ENCODE measurements at places on chromosomes 3 and 15. TPM values are rescaled to one million over a fixed set of nuclear protein-coding genes. Genes with fewer than 3 reads are reported as not detected.
A peak's percentile ranks its signal among the peaks of the same experiment; 100 is the strongest.

Gene PLA1A
- total RNA-seq, result not detected

Gene SMC4
- 115 TPM for total RNA-seq

DNA sequence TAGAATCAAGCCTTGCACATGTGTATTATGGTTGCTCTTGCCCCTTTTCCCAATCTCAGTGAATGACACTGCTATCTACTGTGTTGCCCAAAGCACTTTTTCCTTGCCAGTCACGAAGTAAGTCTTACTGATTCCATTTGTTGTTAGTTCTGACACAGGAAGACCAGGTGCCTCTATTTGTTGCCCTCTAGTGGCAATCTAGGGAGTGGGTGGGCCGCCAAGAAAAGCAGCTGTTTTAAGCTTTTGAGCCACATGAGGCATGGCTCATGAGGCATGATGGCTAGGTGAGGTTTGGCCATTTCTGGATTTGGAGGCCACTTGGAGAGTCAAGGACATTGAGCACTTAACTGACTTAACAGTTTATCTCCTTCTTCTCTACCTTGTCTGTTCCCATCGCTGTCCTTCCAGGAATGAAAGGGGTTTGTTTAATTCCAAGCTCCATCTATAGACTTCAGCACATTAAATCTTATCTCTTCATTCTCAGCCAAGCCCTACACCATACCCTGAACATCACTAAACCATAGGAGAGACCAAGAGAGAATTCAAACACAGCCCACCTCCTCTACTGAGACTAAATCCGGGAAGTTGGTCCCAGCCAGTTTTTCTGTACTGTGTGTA lies 103.1 kb downstream of the HCN4 start:
- peak; percentile 75 for DNase-seq

- no peak for DNase-seq
These were observed 445.0 kb upstream of the GOLIM4 start for GRCh38 chr3:168540726-168541125.

GRCh38 chr15:52658955-52659354 lies 20.2 kb downstream of the ATOSA start:
- DNase-seq, result no peak

- peak; percentile 87 for DNase-seq
These were observed 72.3 kb upstream of the LRIG1 start for GRCh38 chr3:66572938-66573710.

GRCh38 chr3:141972399-141972798 lies 96.0 kb downstream of the ATP1B3 start:
- no peak for DNase-seq

- DNase-seq, result no peak
These were observed 41.7 kb upstream of the ADAMTSL3 start for GRCh38 chr15:83612226-83612625.

Gene PSMD2
- 359 TPM for total RNA-seq

GRCh38 chr15:41238100-41238499 lies 7.0 kb downstream of the CHP1 start:
- DNase-seq, result no peak

DNA sequence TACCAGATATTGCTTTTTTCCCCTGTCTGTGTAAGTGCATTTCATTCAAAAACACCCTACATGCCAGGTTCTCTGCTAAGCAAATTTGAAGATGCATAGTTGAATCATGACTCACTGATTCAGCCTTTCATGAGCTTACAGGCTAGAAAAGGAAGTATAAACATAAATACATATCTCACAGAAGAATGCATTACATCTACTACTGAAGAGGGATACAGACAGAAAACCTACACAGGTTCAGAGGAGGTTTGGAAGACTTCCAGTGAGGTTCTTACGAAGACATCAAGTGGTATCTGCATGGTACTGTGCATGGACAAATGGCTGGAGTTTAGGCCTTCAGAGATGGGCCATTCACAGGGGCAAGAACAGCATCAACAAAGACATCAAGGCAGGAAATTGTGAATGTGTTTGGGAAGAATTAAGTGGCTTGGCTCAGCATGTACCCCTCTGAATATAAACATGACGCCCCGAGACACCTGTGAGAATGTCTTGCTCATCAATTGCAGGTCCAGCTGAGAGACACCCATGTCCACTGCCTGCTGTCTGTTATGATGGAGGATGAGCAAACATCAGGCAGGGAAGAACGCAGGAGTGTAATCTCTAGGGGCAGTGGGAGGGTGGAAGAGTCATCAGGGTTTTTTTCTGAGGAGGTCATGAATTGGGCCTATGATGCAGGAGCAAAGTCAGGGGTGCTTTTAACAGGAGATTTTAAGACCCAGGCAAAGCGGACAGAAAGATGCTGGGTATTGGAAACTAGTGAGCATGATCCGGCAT lies 105.1 kb upstream of the GALNT15 start:
- no peak for DNase-seq

DNA sequence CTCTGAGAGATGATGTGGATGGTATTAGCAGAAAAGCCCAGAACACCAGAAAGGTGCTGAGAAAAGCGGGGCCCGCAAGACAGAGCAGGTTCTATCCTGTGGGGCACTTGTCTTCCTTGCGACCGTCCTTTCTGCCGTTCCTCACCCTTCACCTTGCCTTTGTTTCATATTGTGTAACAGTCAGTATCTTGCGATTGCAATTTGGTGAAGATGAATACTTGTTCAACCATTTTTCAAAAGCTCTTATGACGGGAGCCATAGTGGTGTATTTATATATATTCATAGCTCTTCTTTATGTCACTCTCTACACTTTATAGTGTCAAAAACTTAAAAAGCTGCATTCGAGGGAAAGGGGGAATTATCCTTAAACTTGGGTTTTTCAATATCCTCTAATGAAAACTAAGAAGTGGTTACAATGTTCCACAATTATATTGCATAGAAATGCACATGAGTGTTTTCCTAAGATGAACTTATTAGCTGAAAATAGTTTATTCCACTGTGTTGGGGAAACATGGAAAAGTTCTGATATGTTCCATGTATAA lies 797 bp downstream of the MAP3K13 start:
- DNase-seq, result no peak

Gene THRB
- total RNA-seq, result 4.5 TPM

DNA sequence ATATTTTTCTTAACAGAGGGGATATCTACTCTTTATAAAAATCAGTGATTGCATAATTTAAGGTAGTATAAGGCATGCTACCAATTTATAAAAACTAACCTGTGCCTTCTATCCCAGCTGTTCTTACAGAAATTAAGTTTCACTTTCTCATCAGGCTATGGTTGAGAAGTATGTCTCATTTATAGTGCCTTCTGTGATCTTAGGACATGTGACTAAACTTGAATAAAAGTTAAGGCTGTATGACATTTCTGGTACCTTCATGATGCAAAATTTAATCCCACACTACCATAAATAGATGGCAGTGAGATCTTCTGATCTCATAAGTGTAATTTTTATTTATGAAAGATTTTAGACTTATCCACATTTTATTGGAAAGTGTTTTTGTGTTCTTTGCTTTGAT lies 12.6 kb downstream of the TIPARP start:
- no peak for DNase-seq

- peak; percentile 50 for DNase-seq
These were observed 37.2 kb downstream of the IDH2 start for GRCh38 chr15:90064911-90065681.

Gene TEX55
- total RNA-seq, result not detected

Data from WTC11 (cell line).